ENCODE measurements at places on chromosomes 1 and 21.

DNA sequence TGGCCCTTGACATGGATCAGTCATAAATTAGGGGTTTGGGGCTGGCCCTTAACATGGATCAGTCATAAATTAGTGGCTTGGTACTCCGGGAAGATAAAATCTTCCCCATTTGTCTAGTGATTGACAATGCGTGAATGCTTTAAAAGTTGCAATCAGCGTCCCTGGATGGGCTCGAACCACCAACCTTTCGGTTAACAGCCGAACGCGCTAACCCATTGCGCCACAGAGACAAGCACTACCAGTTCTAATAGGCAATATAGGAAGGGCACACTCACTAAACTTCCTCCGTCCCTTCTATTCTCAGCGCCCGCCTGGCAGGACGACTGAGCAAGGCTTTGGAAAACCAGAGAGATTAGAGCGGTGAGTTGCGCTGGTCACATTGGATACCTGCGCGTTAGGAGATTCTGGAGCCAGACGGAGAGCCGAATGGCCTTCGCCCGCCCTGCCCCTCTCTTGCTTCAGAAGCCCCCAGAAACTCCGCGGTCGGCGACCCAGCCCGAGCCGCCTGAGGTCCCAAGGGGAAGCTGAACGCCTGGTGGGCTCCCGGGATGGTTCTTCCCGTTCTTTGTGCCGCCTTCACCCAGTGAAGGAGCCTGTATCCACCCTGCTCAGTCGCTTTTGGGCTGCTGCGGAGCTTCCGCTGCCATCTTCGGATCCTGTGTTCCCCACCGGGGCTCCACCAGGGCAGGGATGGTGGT is 235.9 kb downstream of the FAM72C start:
- DNase-seq: no peak

DNA sequence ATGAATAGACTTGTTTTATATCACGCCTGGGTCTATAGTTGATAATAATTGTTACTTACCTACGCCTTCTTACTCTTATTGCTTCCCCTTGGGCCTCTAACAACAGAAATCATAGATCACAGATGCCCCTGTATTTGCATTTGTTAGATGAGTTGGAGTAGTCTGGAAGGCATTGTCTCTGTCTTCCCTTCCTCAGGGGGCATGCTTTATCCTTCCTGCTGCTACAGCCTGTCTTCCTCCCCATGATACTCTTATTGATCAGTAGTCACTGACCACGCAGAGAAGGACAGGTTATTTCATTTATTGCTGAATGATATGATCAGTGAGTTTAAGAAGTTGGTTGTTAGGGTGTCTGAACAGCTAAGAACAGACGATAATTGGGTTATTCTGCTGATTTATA is 98.4 kb downstream of the DNM3 start:
- DNase-seq: no peak

- no peak for DNase-seq
Observed at GRCh38 chr1:161111527-161111926, 6.3 kb downstream of the PFDN2 start.

GRCh38 chr1:233294913-233295236 is 650 bp downstream of the PCNX2 start:
- DNase-seq: no peak

GRCh38 chr21:41717573-41718330 is 49.1 kb downstream of the RIPK4 start:
- DNase-seq: no peak

DNA sequence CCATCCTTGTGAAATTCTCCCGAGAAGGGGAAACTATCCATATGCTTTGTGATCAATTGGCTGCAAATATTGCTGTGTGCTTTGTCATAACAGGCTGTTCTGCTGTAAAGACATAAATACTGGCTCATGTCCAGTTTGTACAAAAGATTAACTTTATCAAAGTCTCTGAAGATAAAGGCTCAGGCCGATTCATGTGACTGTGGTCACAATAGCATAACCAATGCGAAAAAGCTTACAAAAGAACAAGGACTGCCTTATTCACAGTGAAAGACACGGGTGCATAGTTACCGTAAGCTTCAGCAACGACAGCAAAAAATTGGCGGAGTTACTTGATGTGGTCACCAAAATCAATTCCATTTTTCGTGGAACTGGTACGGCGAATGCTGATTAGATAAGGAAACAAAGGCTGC is 173.6 kb upstream of the CHRM3 start:
- no peak for DNase-seq

GRCh38 chr1:25793585-25794170 is 6.3 kb upstream of the SELENON start:
- no peak for DNase-seq

DNA sequence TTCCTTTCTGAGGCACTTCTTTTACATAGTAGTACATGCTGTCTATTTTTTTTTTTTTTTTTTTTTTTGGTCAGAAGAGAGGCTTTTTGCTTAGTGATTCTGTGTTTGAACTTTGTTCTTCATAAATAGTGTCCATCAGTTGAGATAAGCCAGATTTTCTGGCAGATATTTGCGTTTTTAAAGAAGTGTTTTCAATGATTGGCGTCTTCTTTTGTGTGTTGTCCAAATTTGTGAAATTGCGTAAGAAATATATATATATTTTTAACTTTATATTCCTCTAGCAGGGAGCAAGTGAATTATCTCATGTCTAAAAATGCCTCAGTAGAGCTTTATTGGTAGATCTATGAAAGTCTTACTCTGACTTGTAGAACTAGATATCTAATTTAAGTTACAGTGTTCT is 28.3 kb downstream of the NEK7 start:
- DNase-seq: no peak

- no peak for DNase-seq
Observed at GRCh38 chr1:46611691-46612221, 4.9 kb downstream of the MOB3C start.

DNA sequence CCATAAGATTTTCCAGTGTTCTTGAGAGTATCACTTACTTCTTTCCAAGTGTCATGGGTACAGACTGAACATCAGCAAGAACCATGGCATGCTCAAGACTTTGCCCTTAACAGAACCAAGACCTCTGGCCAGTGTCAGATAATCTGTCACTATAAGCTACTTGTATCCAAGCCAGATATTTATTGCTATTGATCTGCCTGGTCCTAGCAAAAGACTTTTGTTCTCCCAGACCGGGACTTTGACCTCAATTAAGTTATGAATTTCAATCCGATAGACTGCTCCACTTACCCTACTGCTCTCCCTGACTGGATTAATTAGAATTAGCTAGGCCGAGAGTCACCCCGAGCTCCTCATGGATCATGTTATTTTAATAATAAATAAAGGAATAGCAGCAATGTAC is 129.6 kb downstream of the ACBD6 start:
- no peak for DNase-seq

DNA sequence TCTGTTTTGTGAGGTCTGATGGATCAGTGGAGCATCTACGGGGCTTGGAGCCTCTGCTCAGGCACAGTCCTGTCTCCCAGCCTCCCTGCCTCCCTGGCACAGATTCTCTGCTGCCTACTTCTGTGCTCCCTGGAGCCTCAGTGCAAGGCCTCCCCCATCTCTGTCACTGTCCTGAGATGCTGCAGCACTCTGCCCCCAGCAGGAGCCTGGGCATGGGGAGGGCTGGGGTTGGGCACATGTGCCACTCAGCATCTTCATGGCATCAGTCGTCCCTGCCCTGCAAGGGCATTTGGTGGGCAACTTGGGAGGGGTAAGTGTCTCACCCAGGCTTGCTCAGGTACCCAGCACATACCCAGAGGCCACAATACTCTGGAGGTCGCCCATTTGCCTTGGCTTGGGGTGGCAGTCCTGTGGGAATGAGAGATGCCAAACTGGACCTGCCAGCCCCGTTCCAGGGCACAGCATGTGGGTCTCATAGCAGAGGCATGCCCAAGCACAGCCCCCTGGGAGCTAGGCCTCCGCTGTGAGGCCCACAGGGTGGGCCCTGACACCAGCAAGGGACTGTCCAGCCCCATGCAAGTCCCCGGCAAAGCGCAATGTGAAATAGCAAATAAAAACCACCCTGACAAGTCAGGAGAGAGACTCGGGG is 28.7 kb downstream of the PADI3 start:
- DNase-seq: no peak

DNA sequence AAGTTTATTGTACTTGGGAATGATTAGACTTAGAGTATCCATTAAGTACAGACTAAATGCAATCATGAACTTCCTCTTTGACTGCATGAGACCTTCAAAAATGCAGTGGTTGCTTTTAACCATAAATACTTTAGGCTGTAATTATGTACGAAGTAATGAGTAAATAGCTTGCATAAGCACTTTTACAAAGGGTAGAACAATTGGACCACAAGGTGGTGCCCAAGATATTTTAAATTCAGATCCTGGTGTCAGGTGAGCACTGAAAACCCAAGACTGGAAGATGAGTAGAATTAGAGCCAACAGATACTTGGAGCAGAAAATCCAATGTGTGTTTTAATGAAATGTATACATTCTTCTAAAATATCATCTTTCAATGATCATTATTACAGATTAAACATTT is 43.4 kb upstream of the RHOU start:
- no peak for DNase-seq

DNA sequence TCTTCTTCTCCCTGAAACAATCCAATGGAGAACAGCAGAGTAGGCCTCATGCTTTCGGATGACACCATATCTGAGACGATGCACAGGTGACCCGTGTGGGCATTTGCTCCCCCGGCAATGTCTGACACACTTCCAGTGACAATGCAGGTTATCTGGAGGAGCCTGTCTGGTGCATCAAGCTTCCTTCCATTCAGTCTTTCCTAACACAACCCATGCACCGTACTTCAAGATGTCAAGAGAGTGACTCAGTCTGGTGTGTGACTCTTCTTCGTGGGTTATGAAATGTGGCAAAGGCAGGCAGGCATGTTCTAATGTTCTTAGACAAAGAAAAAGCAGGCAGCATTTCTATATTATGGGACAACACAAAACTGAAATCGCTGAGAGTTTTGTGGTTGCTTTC is 159.1 kb downstream of the EDEM3 start:
- no peak for DNase-seq

DNA sequence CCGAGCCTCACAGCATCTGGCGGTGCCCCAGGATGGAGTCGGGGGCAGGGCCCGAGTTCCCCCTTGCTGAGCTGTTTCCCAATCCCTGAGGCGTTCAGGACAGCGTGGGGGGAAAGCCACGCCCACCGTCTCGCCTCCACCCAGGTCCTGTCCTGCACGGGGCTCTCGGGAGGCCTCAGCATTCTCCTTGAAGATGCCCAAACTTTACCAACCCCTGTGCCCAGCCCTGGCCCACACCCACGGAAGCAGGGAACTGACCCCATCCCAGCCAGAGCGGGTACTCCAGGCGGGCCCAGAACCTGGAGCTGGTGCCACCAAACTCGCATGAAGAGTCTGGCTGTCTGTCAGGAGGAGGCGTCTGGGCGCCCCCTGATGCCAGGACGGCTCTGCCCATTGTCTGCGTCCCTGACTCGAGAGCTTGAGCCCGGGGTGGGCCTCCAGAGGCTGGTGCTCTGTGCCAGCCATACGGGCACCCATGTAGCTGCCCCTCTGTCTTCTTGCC is 35.3 kb upstream of the POFUT2 start:
- DNase-seq: no peak

DNA sequence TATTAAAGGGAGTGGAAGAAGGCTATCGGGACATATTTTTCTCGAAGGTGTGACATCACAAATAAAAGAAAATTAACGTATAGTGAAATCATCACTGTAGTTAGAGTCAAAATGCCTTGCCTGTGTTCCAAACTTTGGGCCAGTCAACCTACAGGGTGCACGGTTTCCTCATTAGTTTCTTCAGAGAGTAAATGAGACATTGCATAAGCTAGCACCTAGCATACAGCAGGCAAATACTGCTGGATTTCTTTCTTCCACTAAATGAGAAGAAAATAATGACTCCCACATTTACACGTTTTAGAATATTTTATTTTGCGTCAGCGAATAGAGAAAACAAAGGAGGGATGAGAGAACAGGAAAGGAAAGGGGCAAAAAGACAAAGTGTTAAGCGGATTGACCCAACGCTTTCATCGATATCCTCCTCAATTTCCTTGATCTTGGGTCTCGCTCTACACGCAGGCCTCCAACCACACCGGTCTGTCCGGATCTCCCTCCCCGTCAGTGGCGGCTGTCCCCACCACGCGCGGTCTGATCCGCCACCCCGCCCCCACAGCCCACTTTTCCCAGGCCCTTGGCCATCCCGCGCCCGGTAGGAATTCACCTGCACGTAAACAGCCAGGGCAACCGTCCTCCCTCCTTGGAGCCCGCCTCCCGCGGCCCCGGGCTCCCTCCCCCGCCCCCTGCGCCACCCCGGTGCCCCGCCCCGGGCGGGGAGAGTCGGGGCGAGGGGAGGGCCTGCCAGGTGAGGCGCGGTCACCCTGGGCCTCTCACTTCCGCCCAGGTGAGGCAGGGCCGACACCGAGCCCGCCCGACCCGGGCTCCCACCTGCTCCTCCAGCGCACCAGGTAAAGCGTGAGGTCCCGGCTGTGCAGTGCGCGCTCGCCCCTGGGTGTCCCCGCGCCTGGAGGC is at the start of gene PATJ:
PATJ (plus strand) TSS at position 770 of the 909 bp plus-strand sequence. CDS start 20,413 bp downstream, outside the sequence.
- DNase-seq: no peak

GRCh38 chr1:24919791-24920532 is 10.1 kb downstream of the RUNX3 start:
- no peak for DNase-seq

DNA sequence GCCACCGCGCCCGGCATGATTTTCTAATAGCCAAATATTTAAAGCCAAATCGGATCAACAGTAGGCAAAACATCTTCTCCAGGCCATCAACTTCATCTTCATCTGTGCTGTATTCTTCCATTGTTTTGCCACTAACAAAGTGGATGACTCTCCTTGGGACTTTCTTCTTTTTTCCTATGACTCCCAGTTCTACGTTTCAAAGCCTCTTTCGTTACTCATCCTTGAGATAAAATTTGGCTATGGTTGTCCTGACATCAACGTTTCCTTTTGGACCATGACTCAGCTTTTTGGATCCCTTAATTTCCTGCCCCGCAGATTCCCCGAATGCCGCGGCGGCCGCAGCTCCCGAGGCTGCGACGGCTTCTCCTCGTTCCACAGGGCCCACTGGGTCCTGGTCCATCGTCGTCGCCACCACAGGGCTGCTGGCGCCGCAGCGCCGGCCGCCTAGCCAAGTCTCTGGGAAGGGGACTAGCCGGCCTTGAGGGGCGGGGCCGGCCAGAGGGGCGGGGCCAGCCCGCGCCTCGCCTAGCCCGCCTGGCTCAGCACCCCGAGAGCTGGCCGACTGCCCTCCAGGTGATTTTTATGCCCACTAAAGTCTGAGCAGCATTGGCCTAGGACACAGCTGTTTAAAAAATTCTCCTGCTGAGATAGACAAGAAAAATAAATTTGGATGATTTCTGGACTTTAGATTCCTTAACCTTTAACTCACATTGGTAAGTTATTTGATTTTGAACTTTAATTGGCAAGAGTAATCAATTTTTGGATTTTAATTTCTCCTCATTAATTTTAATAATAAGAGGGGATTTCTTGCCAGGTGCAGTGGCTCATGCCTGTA is 93.9 kb downstream of the ADCY10 start:
- no peak for DNase-seq

- DNase-seq: no peak
Observed at GRCh38 chr1:222000131-222000530, 258.2 kb upstream of the DUSP10 start.
